ENCODE measurements at places on chromosomes 16 and 17.
A peak's percentile ranks its signal among the peaks of the same experiment; 100 is the strongest.

DNA sequence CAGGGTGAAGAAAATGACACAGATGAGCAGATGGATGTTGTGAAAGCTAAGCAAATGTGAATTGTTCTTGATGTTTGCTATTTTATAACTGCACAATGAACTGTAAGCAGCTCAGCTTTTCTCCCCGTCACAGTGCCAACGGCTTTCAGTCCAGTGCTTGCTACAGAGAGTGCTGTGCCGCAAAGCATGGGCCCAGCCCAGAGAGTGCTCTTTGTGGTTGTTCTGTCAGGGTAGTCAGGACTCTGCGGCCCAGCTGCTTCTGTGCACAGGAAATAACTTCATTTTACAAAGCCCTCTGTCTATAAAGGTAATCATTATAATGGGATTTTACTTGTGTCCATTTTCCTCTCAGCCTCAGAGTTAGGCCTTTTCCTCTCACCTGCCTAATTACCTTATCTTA, 39.1 kb downstream of the CDRT15 start:
- DNase-seq, result peak; percentile 83

GRCh38 chr16:28040039-28040438, 23.5 kb downstream of the GSG1L start:
- DNase-seq, result no peak

- no peak for DNase-seq
Observed at GRCh38 chr16:35305476-35305875, 1846.1 kb downstream of the TP53TG3F start.

- no peak for DNase-seq
Observed at GRCh38 chr17:17033466-17033865, 8.8 kb upstream of the MPRIP start.

GRCh38 chr16:31535737-31536136, 8.0 kb downstream of the AHSP start:
- DNase-seq, result no peak

GRCh38 chr17:31291820-31292219, 5.2 kb downstream of the OMG start:
- no peak for DNase-seq

DNA sequence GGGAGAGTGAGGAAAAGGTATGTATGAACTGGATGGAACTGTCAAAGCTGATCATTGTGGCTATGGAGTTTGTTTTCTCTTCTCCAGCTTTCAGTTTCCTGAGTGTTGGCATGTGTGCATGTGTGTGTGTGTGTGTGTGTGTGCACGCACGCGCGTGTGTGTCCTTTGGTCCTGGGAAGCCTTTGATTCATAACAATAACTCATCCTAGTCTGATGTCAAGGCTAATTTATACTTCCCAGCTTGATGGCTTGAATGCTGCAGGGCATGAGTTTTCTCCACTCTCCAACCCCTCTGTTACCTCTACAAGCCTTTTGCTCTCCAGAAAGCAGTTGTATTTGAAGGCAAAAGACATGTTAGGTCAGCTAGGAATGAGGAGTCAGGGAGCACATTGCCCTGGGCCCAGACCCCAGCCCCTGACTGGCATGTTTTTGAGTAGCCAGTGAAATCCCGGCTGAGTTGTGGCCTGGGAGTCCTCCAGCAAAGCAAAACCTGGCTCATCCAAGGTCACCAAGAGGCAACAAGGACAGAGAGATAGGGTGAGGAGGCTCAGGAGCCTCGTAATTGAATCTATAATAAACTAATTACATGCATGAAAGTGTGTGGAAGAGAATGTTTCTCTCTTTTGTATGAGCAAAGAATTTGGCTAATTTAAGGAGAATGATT, 8.9 kb upstream of the CDC42EP4 start:
- no peak for DNase-seq

GRCh38 chr17:7352503-7352889, 534 bp downstream of the KCTD11 start:
- no peak for DNase-seq

GRCh38 chr17:18258356-18259038, at the start of gene FLII:
FLII (minus strand) TSS chr17:18258738; CDS start chr17:18258690, 48 bp downstream.
- peak; percentile 67 for DNase-seq

DNA sequence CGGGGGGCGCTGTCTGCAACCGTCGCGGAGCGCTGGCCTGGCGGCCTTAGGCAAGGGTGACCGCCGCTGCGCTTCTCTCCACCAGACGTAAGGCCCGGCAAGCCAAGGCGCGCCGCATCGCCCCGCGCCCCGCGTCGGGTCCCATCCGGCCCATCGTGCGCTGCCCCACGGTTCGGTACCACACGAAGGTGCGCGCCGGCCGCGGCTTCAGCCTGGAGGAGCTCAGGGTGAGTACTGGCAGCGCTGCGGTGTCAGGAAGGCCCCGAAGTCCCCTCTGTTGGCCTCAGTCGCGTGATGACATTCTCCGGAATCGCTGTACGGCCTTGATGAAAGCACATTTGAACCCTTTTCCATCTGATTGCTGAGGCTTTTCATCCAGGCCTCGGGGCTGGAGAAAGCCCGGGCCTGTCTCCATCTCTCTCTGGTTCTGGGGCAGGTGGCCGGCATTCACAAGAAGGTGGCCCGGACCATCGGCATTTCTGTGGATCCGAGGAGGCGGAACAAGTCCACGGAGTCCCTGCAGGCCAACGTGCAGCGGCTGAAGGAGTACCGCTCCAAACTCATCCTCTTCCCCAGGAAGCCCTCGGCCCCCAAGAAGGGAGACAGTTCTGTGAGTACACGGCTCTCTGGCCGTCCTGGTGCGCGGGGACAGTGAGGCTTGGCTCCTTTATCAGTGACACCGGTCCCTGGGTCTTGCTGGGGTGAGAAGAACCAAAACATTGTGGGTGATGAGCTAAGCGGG, 831 bp downstream of the RPL13 start:
- DNase-seq, result no peak

GRCh38 chr17:42872251-42872965, 21.4 kb downstream of the AOC3 start:
- DNase-seq, result no peak

GRCh38 chr17:68458260-68459036, 1.2 kb upstream of the WIPI1 start:
- peak; percentile 57 for DNase-seq

DNA sequence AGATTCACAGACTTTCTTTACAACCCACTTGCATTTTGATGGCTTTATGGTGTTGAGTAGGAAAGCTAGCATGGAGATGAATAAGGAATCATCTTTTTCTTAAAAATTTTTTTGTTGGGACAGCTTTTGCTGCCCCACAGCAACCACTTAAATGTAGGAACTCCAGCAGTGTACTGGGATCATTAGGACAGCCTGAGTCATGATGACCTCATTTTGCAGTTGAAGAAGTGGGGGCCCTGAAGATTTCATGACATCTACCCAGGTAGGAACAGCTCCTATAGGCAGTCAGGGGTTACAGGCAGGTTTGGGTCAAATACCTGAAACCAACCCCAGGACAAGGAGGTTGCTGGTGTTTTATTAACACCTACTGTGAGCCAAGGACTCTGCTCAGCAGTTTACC, 2.1 kb downstream of the METTL22 start:
- DNase-seq, result no peak

GRCh38 chr17:81026266-81027036, 8.5 kb upstream of the BAIAP2 start:
- DNase-seq, result no peak

GRCh38 chr16:27543801-27544200, 5.9 kb downstream of the GTF3C1 start:
- DNase-seq, result no peak

- DNase-seq, result no peak
Observed at GRCh38 chr17:6059406-6059805, 10.8 kb upstream of the WSCD1 start.

DNA sequence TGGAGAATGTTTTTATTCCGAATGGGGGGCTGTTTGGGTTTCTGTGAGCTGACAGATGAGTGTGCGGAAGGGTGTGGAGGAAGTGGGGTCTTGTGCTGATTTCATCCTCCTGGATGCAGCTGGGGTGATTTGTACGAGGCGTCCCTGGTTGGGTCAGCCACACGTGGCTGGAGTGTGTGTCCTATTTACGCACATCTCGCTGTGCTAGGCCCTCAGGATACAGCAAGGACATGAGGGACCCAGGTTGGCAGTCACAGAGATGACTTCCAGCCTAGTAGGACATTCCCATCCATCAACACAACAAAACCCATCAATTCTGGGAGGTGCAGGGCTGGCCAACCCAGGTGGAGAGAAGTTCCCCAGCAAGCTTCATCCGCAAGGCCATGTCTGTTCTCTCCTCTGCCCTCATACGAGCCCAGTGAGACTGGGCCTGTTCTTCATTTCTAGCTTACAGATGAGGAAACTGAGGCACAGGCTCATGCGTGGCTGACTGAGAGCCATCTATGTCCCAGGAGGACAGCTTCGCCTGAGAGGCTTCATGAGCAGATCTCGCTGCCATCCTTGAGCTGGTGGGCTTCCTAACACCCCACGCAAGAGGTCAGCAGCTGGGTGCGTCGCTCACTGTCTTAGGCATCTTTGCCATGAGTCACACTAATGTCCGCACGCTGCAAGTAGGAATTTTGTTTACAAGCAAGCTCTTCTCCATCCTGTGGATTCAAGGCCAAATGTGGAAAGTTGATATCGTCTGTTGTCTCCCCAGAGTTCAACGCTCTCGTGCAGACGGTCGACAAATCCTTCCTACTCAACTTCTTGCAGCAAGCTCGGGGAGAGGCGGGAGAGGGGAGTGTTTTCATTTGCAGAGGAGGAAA, 24.4 kb downstream of the IRF8 start:
- no peak for DNase-seq

- no peak for DNase-seq
Observed at GRCh38 chr17:8038954-8039610, at the start of gene ALOX15B. ALOX15B (plus strand) TSS chr17:8039059; CDS start chr17:8039156, 97 bp downstream.

DNA sequence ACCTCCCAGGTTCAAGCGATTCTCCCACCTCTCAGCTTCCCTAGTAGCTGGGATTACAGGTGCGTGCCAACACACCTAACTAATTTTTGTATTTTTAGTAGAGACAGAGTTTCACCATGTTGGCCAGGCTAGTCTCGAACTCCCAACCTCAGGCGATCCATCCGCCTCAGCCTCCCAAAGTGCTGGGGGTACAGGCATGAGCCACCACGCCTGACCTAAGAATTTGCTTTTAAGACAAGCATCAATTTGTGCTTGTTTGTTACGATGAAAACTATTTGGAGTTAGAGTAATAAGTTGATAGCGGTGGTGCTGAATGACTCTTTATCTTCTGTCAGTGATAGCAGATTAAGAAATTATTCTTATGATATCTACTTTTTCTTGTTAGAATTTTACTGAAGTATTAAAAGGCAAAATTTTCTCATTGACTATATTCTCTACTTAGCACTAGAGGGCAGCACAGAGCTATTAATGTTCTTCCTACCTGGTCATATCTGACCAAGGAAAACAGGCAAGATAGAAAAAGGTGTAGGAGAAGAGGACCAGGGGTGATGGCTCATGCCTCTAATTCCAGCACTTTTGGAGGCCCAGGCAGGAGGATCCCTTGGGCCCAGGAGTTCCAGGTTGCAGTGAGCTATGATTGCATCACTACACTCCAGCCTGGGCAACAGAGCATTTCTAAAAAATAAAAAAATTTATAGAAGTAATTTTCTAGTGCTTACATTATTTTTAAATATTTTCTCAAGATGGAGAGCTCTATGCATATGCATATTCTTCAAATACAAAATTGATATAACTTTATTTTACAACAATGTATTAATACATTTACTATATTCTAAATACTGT, 24.5 kb downstream of the STXBP4 start:
- no peak for DNase-seq

- no peak for DNase-seq
Observed at GRCh38 chr17:27893841-27894503, 807 bp upstream of the LYRM9 start.

DNA sequence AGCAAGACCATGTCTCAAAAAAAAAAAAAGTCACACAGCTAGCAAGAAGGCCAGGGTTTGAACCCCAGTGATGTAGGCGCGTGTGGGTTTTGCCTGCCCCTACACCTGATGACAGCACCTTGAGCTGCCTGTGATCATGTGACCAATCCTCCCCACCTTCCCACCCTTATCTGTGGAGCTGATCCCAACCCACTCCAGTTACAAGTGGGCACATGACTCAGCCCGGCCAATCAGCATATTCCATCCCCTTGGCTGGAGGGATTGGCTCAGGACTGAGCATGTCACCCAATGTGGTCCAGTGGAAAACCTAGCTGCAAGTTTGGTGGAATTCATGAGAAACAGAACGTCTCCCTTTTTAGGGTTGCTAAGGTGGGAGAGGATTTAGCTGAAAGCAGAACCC, 6.6 kb downstream of the TMEM114 start:
- DNase-seq, result no peak

DNA sequence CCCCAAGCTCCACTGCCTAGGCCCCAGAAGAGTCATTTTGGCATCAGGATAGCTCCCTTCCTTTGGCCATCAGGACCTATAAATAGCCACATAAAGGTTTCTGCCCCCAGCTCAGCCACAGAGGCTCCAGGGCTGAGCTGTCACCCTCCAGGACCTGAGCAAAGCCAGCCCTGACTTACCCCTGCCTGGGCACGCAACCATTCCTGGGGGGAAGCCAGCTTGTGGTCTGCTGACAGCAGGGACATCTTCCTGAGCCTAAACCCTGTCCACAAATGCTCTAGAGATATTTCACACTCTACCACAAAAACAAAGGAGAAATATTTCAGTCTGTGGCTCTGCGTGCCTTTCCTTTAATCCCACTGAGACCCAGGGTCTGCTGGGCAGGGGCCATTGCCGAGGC, 123.7 kb upstream of the CCL2 start:
- DNase-seq, result no peak

- DNase-seq, result no peak
Observed at GRCh38 chr16:78278056-78278450, 178.6 kb downstream of the WWOX start.

DNA sequence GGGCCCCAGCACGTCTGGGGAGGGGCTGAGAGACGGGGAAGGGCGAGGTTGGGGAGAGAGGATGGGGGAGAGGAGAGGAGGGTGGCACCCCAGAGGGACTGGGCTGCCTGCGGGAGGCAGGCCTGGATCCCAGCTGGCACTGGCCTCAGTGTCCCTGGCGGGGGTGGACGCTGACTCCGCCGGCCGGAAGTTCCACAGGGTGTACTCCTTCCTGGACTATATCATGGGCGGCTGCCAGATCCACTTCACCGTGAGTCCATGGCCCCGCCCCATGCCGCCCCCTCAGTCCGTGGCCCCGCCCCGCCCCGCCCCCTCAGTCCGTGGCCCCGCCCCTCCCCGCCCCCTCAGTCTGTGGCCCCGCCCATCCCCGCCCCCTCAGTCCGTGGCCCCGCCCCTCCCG, 11.3 kb downstream of the CPNE7 start:
- DNase-seq, result no peak

Data from activated CD8-positive, alpha-beta memory T cell treated with anti-CD3 and anti-CD28 coated beads, Interleukin-2, amount 10 ng/mL, durations not matched to agents 7 days and 5 days (primary cell).